Amniotic epithelial cell (primary cell): ENCODE measurements at places on chromosomes 12 and 14.

GRCh38 chr12:115999582-115999981, 277.9 kb downstream of the MED13L start:
- DNase-seq: no peak

DNA sequence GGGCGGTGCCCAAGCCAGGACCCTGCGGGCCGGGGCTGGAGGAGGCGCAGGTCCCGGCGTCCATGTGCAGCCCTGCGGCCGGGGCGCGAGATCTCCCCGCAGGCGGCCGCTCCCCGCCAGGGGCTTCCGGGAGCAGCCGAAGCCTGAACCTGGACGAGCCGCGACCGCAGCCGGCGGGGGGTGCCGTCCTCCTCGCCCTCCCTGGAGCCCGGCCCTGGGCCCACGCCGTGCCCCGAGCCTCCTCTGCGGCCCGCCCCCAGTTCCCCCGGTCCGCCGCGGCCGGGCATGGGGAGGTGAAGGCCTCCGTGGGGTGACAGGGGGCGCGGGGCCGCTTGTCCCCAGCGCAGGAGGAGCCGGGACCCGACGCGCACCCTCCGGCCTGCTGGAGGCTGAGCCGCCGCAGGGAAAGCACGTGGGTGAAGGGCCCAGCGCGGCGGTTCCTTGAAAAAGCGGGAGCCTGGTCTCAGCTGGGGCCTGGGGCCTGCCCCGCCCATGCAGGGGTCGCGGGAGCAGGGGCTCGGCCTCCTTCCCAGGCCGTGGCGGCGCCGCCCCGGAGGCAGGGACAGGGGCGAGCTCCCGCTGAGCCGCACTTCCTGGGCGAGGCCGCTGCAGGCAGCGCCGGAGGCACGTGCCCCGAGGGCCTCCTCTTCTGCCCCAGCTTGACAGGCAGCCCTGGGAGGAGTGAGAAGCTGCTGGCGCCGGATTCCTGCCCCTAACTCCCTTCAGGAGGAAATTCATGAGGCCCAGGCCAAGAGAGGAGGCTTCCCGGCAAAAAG, 55.6 kb upstream of the PPP2R5C start:
- DNase-seq: peak; percentile 34

DNA sequence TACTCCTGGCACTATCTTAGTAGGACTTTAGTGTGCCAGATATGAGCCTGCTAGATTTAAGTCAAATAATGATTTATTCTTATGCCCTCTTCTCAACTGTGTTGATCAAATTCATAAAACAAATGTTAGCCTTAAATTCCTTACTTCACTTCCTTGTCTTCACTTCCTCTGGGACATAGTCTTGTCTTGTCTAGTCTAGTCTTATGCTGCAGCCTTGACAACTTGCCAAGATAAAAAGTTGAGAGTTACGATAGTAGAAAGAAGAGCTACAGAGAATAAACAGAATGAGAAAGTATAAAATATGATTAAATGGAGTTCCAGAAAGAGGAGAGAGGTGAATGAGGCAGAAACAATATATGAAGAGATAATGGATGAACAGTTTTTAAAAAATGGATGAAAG, 378.1 kb downstream of the DAD1 start:
- no peak for DNase-seq

DNA sequence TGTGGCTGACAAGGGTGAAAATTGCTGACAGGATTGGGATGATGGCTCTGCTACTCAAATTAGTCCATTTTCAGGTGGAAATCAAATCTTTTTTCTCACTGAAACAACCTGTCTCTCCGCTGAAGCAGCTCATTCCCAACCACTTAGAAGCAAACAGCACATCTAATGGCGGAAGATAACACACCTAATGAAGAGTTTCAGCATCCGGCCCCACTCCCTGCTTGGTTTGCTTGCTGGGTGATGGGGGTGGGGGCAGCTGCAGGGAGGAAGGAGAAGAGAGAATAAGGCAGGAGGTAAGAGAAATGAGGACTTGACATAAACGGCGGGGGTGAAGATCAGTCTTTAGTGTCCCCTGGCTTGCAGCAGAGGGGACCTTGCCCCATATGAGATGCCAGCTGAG, 4.0 kb downstream of the SYNDIG1L start:
- no peak for DNase-seq

- no peak for DNase-seq
Observed at GRCh38 chr12:14920475-14921126, 17.7 kb downstream of the ERP27 start.

DNA sequence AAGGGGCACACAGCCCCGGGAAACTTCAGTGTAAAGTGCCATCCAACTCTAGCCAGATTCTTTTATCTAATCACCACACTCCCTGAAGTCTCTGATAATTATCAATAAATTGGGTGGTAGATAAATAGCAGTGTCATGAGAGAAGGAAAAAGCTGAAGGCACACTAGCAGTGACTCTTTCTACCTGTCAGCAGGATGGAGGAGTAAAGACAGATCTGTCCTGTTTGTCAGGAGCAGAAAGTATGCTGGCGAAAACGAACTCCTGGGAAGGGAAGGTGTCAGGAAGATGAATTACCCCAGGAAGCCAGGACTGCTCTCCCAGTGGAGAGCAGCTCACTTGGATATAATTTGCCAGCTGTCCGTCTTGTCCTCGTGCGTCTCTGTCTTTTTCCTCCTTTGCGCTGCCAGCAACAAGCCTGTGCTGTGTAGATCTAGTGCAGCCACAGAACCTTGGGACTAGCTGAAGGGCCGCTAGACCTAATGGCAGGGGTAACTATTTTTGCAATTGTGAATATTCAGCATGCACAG, 981.9 kb downstream of the DIO2 start:
- DNase-seq: peak; percentile 3

DNA sequence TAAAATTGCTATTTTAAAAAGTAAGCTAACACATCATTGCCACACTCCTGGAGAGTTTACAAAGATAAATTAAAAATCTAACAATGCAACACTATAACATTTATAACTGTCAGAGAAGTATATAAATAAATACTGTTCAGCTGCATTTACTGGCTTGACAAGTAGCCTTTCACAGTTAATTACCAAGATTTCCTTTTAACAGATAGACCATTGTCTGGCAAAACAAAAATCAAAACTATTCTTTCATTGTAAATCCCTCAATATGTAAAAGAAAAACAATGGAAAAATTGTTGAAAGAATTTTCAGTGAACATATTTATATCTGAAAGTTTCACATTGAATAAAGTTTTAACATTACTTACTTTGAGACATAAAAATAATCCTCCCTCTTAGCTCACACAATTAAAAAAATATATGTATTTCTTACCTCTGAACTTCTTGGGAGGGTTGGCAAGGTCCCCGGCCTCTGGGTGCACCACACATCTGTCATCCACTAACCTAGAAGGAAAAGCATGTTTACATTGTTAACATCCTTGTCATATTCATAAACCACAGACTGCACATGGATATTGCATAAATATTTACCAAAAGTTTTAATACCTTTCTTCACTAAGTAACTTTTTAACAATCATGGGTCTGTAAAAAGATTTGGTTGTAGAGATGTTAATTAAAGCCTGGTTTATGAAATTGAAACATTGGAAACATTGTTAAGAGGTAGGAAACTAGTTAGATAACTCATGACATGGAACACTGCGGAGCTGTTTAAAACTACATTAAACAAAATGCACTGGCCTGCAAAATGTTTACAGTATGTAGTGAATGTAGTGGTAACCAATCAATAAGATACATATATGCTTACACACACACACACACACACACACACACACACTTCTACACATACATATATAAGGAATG, 43.0 kb downstream of the ITPR2 start:
- DNase-seq: peak; percentile 90

- peak; percentile 12 for DNase-seq
Observed at GRCh38 chr14:47715330-47715729, 39.9 kb upstream of the MDGA2 start.

GRCh38 chr12:49818241-49818895, 9.8 kb downstream of the NCKAP5L start:
- peak; percentile 81 for DNase-seq

DNA sequence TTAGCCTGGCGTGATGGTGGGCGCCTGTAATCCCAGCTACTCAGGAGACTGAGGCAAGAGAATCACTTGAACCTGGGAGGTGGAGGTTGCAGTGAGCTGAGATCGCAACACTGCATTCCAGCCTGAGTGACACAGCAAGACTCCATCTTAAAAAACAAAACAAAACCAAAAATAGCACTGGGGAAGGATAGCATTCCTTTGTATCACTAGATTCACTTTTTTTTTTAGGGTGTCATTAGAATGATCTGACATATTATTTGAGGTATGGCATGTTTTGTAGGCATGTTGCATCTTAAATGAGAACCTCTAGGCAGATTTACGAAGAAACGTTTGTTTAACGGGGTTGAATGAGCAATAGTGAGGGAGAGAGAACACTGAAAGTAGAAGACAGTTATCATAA, 16.8 kb upstream of the FAR2 start:
- no peak for DNase-seq

DNA sequence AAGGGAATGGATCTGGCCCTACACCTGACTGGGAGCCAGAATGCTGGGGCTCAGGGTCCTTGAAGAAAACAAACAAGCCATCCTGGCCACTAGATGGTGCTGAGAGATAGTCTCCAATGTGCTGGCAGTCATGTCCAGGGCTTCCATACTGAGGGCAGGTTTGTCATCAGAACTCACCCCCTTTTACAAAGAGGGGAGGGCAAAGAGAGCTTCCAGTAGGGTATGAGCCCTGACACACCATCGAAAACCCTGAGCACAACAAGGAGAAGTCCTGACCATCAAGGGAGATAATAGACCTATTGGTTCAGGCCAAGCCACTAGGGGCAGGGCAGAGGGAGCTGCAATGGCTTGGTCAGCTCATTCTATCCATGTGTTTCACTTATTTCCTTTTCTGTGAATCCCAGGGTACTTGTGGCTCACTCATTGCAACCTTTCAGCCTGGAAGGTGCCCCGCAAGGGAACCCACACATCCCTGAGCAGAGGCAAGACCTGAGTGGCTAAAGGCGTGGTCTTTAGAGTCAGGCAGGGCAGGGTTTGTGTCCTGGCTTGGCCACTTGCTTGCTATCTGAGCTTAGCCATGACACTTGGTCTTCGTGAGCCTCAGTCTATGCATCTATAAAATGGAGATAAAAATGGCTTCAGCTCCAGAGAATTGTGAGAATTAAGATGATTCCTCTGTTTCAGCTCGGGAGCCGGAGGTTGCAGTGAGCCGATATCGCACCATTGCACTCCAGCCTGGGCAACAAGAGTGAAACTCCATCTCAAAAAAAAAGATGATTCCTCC, 6.2 kb upstream of the PLEKHH1 start:
- peak; percentile 60 for DNase-seq

DNA sequence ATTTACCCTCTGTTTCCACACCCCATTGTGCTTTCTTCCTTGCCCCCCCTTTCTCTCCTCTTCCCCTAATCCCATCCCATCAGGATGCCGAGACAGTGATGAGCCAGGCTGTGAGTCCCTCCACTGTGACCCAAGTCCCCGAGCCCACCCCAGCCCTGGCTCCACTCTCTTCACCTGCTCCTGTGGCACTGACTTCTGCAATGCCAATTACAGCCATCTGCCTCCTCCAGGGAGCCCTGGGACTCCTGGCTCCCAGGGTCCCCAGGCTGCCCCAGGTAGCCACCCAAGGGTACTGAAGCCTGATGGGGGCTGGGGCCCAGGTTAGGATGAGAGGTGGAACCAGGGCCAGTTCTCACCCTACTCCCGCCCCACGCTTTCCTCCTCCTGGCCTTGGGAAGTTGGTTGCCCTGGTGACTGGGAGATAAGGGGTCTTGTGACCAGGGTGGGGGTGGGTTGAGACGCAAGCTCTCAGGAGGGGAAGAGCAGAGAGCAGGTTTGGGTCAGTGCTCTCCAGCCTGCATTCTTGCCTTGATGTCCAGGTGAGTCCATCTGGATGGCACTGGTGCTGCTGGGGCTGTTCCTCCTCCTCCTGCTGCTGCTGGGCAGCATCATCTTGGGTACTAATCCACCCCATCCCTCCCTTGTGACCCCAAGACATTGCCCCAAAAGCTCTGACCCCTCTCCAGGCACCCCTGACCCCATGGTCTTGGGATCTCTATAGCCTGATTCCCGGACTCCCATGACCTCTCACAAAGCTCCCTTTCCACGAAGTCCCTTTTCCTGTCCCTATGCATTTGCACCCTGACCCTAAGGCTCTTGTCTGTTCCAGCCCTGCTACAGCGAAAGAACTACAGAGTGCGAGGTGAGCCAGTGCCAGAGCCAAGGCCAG, 1.2 kb downstream of the AMHR2 start:
- peak; percentile 68 for DNase-seq

DNA sequence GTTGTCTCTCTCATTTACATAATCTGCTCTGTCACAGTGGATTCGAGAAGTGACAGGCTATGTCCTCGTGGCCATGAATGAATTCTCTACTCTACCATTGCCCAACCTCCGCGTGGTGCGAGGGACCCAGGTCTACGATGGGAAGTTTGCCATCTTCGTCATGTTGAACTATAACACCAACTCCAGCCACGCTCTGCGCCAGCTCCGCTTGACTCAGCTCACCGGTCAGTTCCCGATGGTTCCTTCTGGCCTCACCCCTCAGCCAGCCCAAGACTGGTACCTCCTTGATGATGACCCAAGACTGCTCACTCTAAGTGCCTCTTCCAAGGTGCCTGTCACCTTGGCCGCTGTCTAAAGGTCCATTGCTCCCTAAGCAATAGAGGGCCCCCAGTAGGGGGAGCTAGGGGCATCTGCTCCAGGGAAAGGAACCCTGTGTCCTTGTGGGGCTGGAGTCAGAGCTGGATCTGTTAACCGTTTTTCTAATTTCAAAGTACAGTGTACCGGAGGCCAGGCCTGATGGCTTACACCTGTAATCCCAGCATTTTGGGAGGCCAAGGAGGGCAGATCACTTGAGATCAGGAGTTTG, 5.1 kb downstream of the ERBB3 start:
- peak; percentile 23 for DNase-seq

GRCh38 chr12:128796439-128797118, 27.2 kb downstream of the SLC15A4 start:
- no peak for DNase-seq

GRCh38 chr14:101557811-101558738, 3.2 kb upstream of the DIO3 start:
- no peak for DNase-seq

DNA sequence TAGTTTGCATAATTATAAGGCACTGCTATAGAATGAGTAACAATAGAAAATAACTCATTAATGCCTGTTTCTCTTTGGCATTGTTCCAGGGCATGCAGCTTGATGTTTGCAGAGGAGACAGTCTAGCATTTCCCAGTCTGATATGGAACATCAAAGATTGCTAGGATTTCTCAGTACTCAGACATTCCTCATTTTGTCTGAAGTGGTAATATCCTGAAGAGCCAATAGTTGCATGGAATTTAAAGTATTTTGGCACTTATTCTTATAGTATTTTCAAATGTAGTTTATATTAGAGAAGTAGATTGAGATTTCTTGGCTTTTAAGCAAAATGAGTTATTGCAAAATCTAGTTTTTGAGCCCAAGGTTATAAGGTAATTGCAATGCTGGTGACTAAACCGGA, 337.3 kb upstream of the E2F7 start:
- peak; percentile 25 for DNase-seq
